BJ (cell line): ENCODE measurements at places on chromosomes 2 and 18.

DNA sequence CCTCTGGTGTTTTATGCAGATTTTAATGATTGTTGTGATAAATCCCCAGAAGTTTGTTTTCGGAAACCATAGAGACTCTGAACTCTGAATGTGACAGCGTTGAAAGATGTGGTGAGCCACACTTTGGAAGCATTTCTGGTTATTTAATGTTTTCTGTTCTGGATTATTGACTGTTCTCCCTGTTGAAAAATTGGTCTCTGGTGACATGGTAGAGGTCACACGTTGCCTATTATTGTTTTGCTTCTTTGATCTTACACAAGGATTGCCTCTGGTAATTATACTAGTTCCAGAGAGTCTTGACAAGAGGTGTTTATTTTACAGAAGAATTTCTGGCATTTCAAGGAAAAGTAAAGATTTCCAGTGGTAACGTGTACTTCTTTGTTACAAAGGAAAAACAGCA is 127.1 kb downstream of the GREB1L start:
- no peak for DNase-seq

GRCh38 chr2:203603456-203604389 is 68.6 kb upstream of the RAPH1 start:
- no peak for DNase-seq

GRCh38 chr2:5231287-5231686 is 460.9 kb upstream of the SOX11 start:
- no peak for DNase-seq

- DNase-seq, result no peak
Observed at GRCh38 chr2:172843902-172844715, 108.5 kb downstream of the RAPGEF4 start.

DNA sequence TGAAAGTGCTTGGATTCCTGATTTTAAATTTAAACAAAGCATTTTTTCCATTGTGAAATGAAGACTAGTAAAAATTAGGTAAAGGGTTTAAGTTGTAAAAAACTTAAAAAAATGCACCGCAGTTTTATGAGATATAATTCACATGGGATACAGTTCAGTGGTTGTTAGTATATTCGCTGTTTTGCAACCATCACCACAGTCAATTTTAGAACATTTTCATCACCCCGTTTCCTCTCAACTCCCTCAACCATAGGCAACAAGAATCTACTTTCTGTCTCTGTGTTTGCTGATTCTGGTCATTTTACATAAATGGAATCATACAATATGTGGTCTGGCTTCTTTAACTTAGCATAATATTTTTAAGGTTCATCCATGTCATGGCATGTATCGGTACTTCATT is 4.0 kb downstream of the DGKD start:
- DNase-seq, result no peak

DNA sequence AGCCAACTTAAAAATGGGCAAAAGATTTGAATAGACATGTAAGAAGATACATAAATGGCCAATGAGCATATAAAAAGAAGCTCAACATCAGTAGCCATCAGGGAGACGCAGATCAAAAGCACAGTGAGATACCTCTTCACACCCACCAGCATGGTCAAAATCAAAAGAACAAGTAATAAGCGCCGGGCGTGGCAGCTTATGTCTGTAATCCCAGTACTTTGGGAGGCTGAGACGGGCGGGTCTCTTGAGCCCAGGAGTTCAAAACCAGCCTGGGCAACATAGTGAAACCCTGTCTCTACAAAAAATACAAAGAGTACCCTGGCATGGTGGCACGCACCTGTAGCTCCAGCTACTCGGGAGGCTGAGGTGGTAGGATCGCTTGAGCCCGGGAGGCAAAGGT is 4.6 kb upstream of the CIB4 start:
- no peak for DNase-seq

DNA sequence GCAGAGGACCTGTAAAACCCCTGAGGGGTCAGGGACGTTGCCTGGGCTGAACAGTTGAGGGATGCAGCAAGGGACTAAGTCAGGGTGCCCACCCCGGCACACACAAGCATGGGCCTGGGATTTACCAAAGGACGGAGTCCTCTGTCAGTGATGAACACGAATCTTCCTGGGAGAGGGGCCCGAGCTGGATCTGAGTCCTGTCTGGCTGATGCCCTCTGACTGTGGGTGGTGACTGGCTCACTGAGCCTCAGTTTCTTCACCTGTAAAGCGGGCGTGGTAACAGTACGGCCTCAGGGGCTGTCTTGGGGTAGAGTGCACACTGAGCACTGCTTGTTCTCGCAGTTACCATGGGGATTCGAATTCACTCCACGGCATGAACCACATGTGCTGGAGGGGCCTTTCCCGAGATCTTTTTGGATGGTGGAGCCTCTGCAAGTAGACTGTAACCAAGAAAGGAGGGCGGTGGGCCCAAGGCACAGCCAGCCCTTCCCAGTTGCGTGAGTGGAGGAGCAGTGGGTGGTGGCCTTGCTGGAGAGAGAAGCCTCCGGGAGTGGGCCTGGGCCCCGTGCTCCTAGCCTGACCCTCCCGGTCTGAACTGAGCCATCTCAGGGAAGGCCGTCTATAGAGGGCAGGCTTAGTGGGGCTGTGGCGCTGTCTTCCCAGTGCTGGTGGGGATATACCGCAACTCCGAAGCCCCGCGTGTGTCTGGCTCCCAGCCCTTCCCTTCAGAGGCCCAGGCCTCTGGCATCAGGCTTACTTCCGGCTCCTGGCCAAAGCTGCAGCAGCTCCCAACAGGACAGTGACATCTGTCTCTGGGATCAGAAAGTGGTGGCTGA is 130.8 kb upstream of the HS6ST1 start:
- no peak for DNase-seq

- DNase-seq, result no peak
Observed at GRCh38 chr18:65750389-65751154, at the start of gene CDH7. Gene CDH7 (plus strand): TSS chr18:65751012. CDS start chr18:65762843, 11,831 bp downstream.

- DNase-seq, result no peak
Observed at GRCh38 chr2:24981411-24982136, 9.8 kb upstream of the DNAJC27 start.

- no peak for DNase-seq
Observed at GRCh38 chr2:68423966-68424650, 43.0 kb downstream of the FBXO48 start.

DNA sequence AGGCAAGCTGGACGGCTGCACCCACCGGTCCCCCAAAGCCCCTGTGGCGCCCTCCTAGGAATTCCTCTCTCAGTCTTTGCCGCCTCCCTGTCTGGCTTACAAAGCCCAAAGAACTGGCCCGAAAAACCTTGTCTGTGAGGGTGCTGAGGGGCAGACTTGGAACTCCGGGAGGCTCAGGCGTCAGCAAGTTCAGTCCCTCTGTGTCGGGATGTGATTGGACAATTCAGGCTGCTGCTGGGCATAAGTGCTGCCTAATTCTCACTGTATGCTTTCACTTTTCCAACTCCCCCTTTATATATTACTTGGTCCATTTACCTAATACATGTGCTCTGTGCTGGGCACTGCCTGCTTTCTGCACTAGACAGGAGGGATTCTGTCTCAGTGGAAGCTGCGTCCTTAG is 20.3 kb upstream of the SH3RF3 start:
- no peak for DNase-seq

DNA sequence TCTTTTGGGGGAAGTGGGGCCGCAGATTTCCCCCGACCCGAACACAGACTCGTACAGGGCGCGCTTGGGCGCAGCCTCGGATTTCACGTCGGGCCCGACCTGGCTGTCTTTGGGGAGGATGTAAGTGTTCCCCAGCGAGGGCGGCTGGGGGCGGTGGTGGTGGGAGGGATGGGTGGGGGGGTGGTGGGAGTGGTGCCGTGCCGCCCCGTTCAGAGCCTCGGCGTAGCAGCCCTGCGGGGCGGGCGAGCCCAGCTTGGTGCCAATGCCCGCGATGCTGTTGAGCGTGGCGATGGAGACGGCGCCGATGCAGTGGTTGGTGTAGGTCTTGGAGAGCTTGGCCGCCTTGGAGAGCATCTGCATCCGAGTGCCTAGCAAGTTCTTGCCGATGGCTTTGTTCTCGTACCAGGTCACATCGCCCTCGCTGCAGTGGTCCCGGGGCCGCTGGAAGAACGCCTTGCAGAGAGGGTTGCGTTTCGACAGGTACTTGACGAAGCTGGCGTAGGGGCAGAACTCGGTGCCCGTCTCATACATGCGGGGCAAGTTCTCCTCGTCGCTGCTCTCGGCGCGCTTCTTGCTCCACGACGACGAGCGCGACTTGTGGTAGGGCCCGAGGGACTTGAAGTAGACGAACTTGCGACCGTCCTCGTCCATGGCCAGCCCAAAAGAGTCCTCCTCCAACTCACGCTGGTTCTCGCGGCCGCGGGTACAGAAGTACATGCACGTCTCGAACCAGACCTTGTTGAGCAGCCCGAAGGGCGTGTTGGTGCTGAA is 1.3 kb downstream of the KCTD1 start:
- no peak for DNase-seq

DNA sequence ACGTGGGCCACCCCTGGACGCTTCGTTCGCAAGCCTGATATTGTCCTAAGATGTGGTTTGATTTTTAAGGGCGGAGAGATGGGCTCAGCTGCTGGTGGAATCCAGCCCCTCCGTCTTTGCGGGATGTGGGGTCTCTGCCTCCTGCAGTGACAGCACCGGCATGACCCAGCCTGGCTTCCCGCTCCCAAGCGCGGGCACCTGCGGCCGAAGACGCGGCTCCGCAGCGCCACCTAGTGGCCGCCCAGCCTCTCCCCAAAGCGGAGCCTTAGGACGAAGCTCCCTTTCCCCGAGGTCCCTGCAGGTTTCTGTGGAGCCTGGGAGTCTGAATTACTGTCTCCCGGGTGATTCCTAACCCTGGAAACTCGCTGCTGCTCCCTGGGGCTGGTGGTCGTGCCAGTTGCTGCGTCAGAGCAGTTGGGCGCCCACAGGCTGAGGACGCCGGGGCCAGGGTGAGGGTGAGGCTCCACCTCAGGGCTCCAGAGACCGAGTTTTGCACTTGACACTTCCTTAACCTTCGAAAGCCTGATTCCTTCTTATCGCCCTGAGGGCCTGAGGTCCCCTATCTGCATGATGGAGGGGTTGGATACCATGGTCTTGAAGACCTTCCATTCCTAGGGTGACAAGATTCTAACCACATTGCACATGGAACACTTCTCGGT is 137.5 kb downstream of the TPO start:
- no peak for DNase-seq

DNA sequence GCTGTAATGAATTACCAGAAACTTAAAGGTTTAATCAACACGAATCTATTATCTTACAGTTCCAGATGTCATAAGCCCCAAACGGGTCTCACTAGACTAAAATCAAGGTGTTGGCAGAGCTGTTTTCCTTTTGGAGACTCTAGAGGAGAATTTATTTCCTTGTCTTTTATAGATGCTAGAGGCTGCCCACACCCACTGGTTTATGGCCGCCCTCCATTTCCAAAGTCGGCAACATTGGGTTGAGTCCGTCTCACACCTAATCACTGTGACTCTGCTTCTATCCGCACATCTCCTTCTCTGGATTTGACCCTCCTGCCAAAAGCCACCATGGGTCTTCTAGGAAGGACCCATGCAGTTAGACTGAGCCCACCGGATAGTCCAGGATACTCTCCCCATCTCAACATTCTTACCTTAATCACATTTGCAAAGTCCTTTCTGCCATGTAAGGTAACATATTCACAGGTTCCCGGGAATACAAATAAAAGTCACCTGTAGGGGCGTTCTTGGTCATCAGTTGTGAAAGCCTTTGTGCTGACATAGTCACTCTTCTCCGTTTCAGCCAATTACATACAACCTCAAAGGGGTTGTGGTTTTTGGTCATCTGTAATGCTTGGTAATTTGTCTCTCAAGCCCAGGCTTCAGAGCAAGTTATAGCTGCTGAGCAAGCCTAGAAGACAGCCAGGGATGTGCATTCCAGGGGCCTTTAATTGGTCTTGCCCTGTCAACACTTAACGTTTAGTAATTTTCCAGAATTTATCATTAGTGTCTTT is 179.4 kb downstream of the ANTXR1 start:
- no peak for DNase-seq

- DNase-seq, result no peak
Observed at GRCh38 chr2:157377861-157378260, 52.2 kb upstream of the ERMN start.

DNA sequence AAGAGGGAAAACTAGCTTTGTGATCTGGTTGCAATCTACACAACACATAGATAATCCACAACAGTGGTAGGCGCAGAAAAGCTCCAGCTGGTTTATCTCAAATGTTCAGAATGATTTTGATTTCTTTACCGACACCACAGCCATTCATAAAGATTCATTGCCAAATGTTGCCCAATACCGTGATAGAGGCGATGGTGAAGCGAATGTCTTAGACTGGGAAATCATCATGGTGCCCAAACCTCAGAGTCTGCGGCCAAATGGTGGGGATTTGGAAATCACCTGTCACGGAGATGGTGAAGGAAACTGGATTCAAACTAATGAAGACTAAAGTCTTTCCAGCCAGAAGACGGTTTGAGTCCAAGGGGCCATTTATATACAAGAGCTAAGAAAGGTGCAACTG is 48.5 kb upstream of the CCDC150 start:
- no peak for DNase-seq

DNA sequence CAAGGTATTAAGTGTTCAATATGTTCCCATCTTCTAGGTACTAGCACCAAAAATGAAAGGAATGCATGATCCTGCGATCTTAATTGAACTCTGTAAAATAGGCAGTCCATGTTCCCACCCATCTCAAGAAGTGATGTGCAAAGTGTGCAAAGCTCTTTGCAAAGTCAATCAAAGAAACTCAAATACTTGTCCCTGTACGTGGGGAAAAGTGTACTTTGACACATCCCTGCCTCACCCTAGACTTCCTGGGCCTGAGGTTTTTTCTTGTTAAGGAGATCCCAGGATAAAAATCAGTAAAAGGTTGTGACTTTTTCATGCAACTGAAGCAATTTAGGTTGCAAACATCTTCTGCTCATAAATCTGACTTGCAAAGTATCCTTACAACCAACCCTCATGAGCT is 25.3 kb downstream of the HNRNPA3 start:
- DNase-seq, result no peak

- DNase-seq, result no peak
Observed at GRCh38 chr2:3142961-3143571, 234.6 kb downstream of the EIPR1 start.

- no peak for DNase-seq
Observed at GRCh38 chr18:55739488-55739887, 151.5 kb upstream of the TCF4 start.

- no peak for DNase-seq
Observed at GRCh38 chr2:222915092-222915957, 54.5 kb downstream of the ACSL3 start.

- DNase-seq, result no peak
Observed at GRCh38 chr2:181140928-181141327, 160.5 kb downstream of the UBE2E3 start.

GRCh38 chr2:170276925-170277629 is 99.1 kb downstream of the MYO3B start:
- DNase-seq, result no peak

GRCh38 chr2:73239776-73240175 is 5.7 kb downstream of the CCT7 start:
- DNase-seq, result no peak

DNA sequence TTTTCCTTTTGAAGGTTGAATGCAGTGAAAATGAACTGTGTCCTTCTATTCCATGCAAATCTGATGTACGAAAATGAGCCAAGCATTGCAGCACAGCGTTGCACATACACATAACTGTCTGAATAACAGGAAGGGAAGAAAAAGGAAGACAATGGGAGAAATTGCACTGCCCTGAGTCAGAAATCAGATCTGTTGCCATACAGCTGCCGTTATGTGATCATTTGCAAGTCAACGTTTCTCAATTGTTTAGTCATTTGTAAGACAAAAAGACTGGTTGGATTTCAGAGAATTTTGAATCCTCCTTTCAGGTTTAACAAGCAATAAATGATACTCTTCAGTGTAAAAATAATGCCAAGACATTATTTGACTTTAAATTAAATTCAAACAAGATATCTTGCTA is 284.1 kb downstream of the DSEL start:
- no peak for DNase-seq
